ENCODE measurements at places on chromosomes 11 and 22.

- no peak for DNase-seq
Observed at GRCh38 chr22:20546541-20546950, 39.1 kb downstream of the MED15 start.

DNA sequence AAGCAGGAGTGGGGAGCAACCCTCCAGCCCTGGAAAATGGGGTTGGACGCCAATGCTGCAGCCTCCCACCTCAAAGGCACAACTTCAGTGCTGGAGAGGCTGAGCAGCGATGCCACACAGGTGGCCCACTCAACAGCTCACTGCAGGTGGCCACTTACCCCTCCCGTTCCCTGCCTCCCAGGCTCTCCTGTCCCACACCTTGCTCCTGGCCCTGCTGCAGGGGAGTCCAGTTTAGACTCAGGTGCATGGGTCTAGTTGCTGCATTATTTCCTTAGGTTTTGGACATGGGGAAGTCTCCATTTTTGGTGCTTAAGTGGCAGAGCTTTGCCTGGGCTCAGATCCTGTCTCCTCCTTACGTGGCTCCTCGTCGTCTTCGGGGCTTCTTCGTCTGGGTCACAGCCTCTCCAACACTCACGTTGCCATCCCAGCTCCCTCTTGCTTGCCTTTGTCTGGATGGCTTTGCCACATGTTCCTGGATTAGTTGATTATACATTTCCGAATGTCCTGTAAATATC, 898.3 kb downstream of the BRD1 start:
- no peak for DNase-seq

- DNase-seq = no peak
Observed at GRCh38 chr11:76839311-76839710, 21.4 kb upstream of the ACER3 start.

GRCh38 chr11:20609727-20610707, 10.6 kb downstream of the SLC6A5 start:
- DNase-seq = peak; percentile 92

DNA sequence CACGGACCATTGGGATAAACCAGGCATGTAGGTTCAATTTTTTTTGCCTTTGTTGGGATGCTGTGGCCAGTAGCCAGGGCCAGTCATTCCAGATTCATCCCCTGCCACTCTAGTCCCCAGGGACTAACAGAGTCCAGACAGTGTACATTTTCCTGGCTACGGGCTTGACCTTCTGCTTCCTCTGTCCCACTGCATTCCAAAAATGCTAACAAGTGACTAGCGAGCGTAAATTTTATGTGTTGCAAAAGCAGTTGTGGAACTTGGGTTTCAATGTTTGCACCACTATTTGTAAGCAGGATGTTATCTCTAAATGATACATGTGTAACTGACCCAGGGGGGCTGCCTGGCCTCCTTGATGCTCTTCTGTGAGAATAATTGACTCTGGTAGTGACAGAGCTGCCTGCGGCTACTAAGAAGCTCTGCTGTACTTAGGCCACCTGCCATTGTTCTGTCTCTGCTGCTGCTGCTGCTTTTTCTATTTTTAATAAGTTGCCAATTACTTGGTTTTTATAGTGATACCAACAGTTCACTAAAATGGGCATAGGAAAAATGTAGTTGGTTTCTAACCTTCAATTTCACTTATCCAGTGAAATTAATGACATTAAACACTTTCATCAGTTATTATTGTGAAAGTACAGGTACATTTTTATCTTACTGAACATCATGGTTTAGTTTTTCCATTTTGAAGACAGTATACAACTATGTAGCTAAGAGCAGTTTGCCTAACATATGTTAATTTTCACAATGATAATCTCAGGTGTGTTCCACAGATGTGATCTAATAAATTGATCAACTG, 26.8 kb downstream of the TNRC6B start:
- no peak for DNase-seq

All from NCI-H1105 (cell line).